ENCODE measurements at places on chromosomes 2 and 18.

GRCh38 chr2:187446711-187447110 lies 1.3 kb downstream of the CALCRL start:
- no peak for DNase-seq

DNA sequence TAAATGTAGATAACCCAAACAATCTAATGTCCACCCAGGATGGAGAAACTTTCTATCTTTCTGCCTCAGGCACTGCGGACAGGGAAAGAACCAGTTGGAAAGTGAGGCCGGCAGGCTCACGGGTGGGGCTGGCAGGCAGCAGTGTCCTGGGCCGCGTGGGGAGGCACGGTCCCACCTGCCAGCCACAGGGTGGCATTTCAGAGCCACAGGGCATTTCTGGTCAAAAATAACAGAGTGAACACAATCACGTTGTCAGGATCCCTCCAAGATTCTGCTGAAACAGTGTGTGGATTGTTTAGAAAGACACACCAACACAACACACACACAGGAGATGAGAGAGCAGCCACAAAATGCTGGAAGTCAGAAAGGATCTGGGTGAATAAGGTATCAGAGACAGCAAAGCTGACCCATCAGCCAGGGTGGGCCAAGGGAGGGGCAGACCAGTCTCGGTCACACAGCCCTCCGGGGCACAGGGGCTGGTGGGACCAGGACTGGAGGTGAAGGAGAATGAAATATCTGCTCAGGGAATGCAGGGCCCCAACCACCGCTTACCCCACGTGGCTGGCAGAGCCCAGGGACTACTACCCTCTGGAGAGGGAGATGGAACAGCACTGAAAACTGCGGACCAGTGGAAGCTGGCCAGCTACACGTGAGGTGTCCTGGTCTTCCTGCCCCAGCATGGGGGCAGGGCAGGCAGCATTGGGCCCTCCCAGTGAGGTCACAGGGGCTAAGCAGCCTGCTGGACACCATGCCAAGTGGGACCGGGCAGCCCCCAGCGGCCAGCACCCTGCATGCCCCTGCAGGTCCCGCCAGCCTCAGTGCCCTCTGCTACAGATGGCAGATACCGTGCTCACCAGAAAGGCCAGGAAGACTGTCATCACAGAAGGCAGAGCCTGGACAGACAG lies 173.9 kb downstream of the HDAC4 start:
- DNase-seq: no peak

- DNase-seq: no peak
Measured at GRCh38 chr18:39972521-39972920, 1982.5 kb upstream of the PIK3C3 start.

GRCh38 chr2:9410108-9410507 lies 13.2 kb downstream of the ITGB1BP1 start:
- DNase-seq: no peak
